Stimulated activated CD8-positive, alpha-beta memory T cell treated with anti-CD3 and anti-CD28 coated beads, Interleukin-15, amount 100 ng/mL, for 4 hours (primary cell): ENCODE measurements at places on chromosomes 16 and 17.

DNA sequence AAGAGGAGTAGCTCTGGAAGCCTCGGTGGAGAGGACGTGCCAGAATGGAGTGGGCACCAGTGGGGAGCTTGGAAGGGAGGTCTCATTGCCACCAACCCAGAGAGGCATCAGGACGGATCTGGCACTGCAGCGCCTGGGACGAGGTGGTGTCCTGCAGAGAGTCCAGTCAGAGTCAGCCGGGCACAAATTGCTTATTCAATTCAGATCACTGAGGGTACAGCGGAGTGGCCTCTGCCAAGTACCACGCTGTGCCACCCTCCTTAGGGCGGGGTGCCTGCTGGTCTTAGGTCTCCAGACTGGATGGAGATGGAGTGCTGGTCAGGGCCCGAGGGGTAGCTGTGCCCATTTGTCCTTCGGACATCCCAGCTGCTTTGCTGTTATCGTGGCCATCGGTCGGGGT, 18.9 kb upstream of the SPPL2C start:
- no peak for DNase-seq

- no peak for DNase-seq
These were observed 17.9 kb downstream of the CNP start for GRCh38 chr17:41984454-41984853.

GRCh38 chr16:50553182-50553710, 5.0 kb downstream of the NKD1 start:
- DNase-seq = no peak

GRCh38 chr17:3497101-3497500, 21.3 kb downstream of the ASPA start:
- no peak for DNase-seq

DNA sequence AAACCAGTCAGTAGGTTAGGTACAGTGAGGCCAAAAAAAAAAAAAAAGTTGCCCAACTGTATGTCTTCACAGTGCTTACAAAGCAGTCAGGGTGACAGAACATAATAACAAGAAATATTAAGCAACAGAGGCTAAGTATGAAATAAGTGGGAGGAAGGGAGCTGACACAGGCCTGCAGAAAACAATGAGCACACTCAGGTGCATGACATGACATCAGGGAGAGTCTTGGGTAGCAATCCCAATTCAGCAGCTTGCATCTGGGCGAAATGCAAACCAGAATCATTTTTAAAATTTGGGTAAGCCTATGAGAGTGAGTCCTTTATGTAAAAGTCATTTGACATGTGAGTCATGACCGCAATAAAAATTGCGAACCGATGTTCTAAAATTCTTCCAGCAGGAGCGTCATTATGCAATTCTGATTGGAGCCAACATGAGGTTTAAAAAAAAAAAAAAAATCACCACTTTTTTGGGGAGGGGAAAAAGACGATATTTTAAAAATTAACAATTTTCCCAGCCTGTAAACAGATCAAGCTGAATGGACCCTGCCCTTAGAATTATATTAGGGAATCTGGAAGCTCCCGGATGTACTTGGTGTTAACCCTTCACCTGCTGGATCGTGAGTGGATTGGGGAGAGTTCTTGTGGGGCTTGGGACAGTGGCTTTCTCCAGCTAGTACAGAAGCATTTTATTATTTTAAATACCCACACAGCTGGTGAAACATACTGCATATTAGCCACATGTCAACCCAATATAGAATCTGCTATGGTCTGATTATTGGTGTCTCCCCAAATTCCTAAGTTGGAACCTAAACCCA, 127.9 kb downstream of the NPIPB5 start:
- DNase-seq = no peak

- DNase-seq = no peak
These were observed 66.4 kb downstream of the SRCIN1 start for GRCh38 chr17:38539386-38539785.

DNA sequence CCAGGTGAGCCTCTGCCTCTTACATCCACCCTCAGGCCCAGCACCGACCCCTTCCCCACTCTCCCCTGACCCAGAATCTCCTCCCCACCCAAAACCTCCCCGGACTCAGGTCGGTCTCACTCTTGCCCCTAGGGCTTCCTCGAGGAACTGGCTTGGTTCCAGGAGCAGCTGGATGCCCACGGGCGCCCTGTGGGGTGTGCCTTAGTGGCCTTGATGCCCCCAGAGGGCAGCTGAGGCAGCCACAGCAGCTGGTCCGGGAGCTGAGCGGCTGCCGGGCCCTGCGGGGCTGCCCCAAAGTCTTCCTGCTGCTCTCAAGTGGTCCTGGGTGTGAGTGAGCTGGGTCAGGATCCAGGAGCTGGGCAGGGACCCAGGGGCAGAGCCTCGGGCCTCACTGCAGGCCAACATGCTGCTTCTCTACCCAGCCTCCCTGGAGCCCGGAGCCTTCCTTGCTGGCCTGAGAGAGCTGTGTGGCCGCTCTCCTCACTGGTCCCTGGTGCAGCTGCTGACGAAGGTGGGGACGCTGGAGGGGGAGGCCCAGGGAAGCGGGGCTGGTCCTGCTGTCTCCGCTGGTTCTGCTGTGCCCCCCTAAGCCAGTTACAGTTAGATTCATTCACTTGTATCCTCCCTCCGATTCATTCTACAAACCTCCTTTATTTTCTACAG, 9.6 kb downstream of the ZNF213 start:
- DNase-seq = no peak
